Uterus (tissue), 4 donors: ENCODE measurements at places on chromosomes 1 and 21.

- DNase-seq: no peak
Measured at GRCh38 chr21:18602711-18603110, 199.1 kb upstream of the TMPRSS15 start.

GRCh38 chr1:61606448-61607312 lies 118.3 kb downstream of the TM2D1 start:
- peak; percentile 70 for DNase-seq

DNA sequence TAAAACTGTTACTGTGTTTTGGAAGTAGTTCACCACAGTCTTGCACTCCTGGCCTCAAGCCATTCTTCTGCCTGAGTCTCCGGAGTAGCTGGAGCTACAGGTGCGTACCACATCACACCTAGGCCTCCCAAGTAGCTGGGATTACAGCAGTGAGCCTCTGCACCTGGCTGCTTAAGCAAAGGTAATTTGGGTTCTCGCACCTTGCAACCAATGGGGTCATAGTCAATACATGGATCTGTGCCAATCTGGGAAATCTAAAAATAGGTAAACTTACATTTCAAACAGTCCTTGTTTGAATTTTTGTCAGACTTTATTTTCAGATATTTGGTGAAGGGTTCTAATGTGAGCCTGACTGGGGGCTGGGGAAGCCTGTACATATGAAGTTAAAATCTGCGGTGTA lies 466.5 kb downstream of the PCP4 start:
- no peak for DNase-seq

- no peak for DNase-seq
Measured at GRCh38 chr21:41706678-41707077, 60.2 kb downstream of the RIPK4 start.

DNA sequence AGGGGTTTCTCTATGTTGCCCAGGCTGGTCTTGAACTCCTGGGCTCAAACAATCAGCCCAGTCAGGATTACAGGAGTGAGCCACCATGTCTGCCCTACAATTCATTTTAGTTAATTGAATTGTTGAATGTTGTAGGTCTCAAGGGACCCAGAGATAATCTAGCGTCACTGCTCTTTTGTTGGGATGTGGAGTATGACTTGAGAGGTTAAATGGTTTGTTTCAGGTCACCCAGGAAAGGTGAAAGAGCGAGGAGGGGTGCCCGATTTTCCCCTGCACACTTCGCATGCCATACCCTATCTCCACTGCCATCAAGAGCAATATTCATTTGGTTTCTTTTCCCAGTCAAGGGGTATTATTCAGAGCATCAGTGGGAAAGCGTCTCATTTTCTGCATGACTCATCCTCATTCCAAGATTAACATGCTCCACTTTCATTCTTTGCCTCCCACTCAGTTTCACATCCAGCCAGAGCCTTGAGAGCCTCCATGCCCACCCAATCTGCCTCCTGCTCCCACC lies 13.1 kb upstream of the SLC30A1 start:
- DNase-seq: no peak

- no peak for DNase-seq
Measured at GRCh38 chr1:97138515-97139032, 417.0 kb downstream of the PTBP2 start.

DNA sequence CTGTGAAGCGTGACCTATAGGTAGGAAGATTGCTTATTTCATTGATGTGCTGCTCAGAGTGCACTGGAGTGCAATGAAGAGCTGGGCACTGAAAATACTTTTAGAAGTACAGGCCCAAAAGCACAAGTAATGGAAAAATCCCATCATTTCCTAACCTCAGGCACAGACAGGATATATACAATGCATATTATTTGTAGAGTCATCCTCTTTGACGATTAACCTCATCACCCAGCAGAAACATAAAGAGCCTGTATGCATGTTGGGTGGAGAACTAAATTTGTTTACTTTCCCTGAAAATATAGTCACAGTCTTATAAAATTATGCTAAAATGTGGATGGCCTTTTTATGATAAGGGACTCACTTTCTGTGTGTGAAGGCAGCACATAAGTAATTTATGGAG lies 98.1 kb downstream of the TNNI3K start:
- no peak for DNase-seq

- peak; percentile 77 for DNase-seq
Measured at GRCh38 chr1:89358287-89358893, 5.5 kb upstream of the GBP6 start.

GRCh38 chr1:211287218-211287617 lies 28.1 kb downstream of the RCOR3 start:
- DNase-seq: no peak
